ENCODE measurements at places on chromosomes 12 and 14.

DNA sequence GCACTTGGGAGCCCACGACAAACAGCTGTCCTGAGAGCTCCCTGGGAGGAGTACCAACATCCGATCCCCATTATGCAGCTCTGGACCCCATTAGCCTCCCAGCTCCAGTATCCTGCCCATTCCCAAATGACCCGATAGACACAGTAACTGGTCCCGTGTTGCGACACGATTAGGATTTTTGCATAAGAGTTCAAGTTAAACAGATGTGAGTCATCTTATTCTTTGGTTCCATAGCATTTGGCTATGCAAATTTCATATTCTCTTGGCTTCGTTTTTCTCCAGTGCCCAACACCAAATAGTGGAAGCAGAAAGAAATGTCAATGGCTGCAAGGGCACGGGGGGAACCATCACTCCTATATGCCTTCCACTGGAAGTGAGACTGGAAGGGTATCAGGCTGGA lies 43.0 kb upstream of the LRRC10 start:
- no peak for DNase-seq

DNA sequence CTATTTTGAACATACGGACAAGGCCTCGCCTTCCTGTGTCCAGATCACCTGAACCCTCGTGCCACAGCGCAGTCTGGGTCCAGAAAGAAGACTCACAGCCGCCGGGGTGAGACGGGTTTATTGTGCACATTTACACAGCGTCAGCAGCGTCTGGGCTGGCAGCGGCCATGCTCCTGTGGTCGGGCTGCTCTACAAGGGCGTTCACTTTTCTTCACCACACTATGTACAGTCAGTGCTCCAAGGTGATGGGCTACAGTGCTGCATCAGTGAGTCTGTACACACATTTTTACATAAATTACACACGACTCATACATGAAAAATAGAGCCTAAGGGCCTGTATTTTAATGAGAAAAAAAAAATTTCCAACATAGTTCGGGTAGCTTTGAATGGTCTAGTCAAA lies 18.0 kb downstream of the ZFYVE21 start:
- DNase-seq = no peak

DNA sequence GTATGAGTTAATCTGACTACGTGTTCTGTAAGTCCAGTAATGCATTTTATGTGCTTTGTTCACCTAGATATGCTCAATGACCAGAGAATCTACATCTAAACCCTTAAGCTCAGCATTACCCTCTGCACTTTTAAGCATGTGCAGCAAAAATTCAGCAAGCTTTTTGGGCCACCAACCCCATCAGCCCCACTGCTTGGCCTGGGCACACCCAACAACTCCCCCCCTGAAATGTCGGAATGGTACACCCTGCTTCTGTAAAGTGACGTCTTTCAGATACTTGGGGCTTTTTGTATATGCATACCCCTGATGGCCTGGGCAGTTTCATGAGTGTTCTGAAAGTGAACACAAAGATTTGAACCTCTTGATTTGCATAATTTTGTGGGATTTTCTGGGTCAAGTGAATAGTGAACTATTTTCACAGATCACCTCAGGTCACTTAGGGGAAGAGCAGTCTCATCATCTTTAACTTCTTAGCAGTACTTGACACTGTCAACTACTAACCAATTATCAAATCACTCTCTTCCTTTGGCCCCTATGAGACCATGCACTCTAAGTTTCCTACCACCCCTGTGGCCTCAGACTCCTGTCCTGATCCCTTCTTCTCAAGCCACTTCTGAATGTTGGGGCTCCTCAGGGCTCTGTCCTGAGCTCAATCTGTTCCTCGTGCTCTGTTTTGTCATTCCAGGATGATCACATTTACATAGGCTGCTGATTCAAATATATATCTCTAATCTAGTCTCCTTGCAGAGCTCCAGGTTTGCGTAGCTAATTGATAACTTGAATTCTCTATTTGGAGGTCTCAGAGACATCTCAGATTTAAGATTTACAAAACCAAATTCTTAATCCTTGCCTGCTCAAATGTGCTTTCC lies 36.3 kb upstream of the PPM1A start:
- DNase-seq = no peak

- no peak for DNase-seq
Measured at GRCh38 chr14:85788470-85789233, 258.7 kb downstream of the FLRT2 start.
